ENCODE measurements at places on chromosomes 3 and 15.
A peak's percentile ranks its signal among the peaks of the same experiment; 100 is the strongest.

GRCh38 chr3:58238830-58239229, 1.2 kb downstream of the ABHD6 start:
- DNase-seq: no peak

DNA sequence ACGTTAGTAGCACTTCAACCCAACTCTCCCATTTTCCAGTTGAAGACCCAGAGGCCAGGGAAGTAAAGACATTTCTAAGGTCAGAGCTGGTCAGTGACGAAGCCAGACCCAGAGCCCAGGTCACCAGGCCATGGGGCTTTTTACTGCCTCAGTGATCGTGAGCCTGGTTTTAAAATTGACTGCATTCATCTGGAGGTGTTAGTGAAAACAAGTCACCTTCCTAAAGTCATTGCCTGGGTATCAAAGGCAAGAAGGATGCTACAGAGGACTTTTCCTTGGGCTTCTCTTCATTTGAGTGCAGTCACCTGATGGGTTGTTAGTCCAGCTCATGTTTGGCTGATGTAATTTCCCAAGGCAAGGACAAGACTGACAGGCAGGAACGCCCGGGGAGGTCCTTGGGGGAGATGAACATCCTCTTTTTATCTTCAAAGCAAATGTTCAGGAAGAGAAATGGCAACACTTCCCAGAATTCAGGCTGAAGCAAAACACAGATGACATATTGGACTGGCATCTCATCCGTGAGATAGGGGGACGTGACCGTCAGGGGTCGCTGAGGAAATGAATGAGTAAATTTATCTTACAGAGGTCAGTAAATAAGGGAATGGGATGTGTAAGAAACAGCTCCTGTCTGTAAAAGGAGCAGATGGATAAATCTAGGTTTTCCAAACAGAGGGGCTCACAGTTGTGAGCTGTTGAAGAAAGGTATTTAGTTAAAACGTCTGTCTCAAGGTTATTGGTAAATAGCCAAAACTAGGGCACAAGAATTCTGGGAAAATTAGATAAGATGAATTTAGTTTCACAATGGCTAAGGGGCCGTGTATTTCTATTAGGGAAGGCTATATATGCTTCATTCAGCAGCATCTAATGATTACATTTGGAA, 201.2 kb downstream of the OPA1 start:
- no peak for DNase-seq

DNA sequence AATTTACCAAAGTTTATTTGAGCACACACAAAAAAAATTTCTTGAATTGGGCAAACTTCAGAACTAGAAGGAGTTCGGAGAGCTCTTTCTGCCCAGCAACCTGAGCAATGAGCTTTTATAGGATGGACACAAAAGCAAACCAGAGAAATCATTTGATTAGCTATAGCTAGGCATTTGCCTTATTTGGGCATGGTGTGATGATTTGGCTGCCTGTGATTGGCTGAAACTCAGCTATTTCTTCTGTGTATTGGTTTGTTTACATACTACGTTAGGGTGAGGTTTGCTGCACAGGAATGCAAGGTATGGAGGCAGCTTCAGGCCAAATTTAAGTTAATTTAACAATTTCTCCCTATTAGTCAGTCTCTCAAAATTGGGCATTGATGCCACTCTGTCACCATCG, 65.1 kb downstream of the NEK11 start:
- DNase-seq: no peak

DNA sequence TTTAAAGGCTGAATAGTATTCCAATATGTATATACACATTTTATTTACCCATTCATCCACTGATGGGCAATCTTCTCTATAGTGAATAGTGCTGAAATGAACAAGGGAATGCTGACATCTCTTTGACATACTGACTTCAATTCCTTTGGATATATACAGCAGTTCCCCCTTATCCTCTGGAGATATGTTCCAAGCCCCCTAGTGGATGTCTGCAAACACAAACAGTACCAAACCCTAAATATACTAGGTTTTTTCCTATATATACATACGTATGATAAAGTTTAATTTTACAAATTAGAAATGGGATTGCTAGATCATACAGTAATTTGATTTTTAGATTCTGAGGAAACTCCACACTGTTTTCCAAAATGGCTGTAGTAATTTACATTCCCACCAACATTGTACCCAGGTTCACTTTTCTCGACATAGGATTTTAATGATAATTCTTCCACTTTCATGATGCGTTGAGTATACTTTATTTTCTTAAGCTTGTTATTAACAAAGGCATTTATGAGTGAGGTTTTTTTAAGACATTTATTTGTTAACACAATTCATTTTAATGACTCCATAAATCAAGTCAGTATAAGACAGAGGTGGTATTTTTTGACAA, 38.2 kb downstream of the VPS13C start:
- no peak for DNase-seq

GRCh38 chr3:143134471-143134870, 14.9 kb downstream of the CHST2 start:
- DNase-seq: no peak

DNA sequence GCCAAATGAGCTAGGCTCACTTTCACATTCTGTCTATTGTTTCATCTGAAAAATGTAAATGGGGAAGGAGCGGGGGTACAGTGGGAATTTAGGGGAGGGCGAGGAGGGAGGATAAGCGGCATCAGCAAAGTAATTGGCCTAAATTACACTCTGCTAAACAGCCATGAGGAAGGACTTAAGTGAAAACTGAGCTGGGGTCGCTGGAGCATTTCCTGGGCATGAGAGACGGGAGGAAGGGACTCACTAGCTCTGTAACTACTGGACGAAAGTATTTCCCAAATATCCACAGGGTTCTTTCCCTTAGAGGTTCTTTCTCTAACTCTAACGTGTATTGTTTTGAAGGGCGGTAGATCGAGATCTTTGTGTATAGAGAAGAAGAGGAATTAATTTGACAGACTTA, 418.0 kb downstream of the SOX2 start:
- DNase-seq: no peak

DNA sequence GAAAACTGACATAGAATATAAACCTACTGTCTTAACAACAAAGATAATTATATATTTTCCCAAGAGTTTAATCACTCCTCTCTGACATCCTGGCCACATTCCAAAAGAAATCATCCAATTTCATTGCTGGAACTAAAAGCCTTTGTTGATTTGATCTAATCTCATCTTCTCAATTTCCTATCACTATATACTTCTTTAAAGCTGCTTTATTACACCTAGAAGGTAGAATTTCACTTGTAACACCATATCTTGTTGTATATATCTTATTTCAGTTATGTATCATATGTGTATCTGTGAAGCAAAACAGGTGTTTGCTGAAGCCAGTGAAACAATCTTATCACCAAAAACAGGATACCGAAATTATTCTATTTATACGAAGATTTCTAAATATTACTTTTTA, 740.2 kb downstream of the ROBO1 start:
- DNase-seq: no peak

GRCh38 chr3:142276781-142277180, 51.4 kb upstream of the GK5 start:
- no peak for DNase-seq

GRCh38 chr15:90099072-90099867, 3.0 kb downstream of the IDH2 start:
- DNase-seq: no peak

- DNase-seq: no peak
Observed at GRCh38 chr3:71035314-71035713, 548.2 kb downstream of the FOXP1 start.

- peak; percentile 97 for DNase-seq
Observed at GRCh38 chr15:75023181-75023871, at the start of gene PPCDC. PPCDC (plus strand) TSS chr15:75023590; CDS start chr15:75028319, 4,729 bp downstream.

- DNase-seq: no peak
Observed at GRCh38 chr15:36362509-36362915, 216.9 kb upstream of the CDIN1 start.

DNA sequence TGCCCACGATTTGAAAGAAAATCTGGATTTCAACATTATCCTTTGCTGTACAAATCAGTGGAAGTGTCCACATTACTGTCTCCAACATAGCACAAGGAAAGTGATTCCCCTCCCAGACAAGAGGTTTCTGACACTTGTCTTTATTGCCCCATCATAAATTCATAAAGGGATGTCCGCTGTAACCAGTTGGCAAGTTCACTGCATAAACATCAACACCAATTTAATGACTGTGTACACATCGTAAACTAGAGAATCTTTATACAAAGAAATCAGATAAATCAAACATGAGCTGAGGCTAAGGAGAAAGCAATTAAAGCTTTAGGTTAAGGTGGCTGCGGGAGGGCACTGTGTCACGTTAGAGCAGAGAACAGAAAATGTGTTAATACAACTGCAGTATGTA, 129.8 kb downstream of the MEIS2 start:
- no peak for DNase-seq

GRCh38 chr3:58041826-58042324, 33.7 kb downstream of the FLNB start:
- peak; percentile 32 for DNase-seq

DNA sequence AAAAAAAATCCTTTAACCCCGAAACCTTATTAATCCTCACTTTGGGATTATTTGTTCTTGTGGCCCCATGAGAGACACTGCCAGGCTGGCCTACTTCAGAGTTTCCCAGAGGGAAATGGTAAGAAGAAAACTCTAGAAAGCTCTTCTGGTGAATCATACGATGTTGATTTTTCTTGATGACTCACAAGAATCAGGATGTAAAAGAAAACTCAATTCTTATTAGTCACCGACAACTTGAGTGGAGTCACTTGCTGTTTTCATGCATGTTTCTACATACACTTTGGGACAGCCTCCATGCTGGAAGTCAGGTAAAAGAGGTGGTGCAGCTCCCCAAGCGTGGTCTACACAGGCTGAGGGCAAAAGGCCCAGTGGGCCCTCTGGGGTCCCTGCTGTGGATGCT, 42.8 kb downstream of the MYO5C start:
- DNase-seq: no peak

DNA sequence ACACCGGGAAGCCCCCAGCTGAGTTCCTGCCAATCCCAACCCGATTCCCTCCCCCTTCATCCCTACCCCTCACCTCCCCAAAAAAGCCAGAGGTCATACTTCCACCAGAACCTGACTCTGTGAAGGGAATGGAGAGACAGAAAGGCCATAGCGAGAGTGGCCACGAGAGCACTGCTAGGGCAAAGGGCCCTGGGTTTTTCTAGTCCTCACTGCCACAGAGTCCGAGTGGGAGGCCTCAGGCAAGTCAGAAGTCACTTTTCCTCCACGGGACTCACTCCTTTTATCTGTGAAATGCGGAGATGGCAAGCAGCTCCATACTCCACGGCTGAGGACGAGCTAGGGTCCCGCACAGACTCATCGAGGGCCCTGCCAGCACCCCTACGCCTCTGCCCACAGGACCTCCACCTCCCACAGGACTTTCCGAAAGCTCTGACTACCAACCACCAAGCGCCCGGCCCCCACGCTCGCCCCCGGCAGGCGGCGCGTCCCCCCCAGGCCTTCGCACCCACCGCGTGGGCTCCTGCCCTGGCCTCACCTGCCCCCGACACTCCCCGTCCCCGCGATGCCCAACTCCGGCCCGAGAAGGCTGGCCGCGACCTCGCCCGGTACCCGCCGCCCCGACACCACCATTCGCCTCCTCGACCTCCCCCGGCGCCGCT, 792 bp downstream of the ATP13A3 start:
- peak; percentile 32 for DNase-seq

DNA sequence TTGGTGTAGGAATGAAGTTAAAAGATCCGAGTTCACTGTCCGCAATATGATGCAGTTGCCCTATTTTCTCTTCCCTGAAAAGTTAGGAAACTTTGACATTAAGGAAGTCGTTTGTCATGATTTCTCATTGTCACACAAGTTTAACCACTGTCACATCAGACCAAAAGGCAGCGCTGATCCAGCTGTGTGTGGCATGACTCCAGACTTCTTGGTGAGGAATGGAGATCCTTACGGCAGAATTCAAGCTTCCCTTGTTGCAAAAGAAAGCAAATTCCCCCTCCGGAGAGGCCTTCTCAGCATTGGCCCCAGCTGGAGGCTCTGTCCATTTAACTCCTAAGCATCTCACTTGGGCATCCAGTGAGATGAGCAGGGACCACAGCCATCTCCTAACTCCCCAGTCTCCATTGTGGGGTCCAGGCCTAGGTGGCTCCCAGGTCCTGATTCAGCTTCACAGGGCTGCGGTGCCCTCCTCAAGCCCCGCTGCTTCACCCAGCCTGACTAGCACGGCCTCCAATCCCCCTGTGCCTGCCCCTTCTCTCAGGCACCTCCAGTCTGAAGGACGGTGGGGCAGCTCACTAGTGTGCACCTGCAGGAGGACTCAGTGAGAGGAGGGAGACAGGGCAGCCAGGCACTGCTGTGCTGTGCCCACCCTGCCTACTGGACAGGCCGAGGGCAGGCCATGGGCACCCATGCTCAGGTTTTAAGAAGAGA, 159.5 kb downstream of the CHSY1 start:
- no peak for DNase-seq

DNA sequence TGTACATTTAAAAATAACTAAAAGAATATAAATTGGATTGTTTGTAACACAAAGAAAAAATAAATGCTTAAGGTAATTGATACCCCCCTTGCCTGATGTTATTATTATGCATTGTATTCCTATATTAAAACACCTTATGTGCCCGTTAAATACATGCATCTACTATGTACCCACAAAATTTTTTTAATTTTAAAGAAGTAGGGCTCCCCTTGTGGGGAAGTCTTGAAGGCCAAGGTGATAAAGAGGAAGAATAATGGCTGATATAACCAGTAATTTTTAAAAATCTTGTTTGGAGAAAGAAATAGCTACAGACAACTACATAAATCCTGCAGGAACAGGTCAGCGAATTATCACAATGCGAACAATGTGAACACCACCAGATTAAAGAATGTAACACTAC, 451.7 kb upstream of the ARHGEF26 start:
- DNase-seq: no peak

DNA sequence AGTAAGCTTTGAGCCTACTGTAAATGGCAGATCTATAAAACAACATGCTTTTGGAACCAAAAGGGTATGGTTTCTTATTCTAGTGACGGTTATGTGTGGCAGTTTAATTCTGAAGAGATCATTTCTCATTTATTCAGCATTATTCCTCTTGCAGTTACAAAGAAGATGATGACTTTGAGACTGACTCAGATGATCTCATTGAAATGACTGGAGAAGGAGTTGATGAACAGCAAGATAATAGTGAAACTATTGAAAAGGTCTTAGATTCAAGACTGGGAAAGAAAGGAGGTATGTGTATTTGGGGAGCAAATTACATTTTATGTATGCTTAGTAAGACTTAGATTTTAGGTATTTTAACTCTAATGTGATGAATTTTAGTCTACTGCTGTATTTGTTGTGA, 41.5 kb downstream of the CHD2 start:
- DNase-seq: no peak

DNA sequence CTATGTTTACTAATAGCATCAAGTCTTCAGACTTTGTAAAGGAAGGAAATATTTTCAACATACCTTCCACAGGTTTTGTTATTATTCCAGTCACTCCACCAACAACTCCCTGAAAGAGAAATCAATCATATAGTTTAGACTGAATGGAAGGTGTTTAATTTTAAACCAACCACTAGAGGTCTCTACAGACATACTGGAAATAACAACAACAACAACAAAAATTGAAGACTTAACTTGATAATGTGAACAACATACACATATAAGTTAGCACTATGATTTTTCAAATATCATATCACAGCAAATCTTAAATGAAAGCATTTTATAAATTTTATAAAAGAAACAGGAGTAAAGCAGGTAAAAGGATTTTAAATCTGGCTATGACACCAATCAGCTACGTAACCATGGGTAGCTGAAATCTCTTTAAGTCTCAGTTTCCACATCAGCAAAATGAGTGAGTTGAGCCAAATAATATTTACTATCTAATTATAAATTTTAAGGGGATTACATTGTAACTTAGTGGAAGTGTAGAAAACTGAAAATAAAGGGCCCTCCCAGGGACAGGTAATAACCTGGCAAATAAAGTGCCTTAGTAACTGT, 188.2 kb downstream of the VPS13C start:
- no peak for DNase-seq

Data from GM12891 (cell line).